ENCODE measurements at places on chromosomes 3 and 15.

DNA sequence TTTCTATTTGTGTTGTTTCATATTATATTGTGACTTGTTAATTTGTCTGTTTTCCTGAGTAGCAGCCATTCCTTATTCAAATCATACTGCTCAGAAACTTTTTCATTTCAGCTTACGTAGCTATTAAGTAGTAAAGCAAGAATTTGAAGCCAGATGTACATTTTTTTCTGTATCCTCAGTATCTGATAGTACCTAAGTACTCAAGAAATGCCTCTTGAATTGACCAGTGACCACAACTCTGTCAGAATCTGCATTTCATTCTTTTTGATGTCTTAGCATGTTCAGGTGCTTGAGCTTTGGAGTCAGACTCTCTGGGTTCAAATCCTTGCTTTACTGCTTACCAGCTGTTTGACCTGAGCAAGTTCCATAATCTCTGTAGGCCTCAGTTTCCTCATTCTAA, 30.6 kb downstream of the ZFAND6 start:
- DNase-seq = no peak

DNA sequence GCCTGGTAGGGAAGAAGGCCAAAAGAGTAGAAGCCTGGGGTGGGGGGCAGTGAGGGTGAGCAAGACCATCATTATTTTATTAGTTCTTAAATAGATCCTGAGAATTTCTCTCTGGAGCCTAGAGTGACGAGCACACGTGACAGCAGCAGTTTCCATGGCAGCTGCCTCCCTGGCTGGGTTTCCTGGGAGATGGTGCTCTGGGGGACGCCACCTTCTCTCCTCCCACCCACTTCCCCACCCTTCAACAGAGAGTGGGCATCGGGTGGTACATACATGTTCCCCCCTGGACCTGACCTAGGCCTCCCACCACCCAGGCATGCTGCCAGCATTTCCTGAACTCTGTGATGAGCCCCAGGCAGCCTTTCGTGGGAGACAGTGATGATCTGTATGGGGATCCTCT, 12.9 kb downstream of the CELF6 start:
- no peak for DNase-seq

DNA sequence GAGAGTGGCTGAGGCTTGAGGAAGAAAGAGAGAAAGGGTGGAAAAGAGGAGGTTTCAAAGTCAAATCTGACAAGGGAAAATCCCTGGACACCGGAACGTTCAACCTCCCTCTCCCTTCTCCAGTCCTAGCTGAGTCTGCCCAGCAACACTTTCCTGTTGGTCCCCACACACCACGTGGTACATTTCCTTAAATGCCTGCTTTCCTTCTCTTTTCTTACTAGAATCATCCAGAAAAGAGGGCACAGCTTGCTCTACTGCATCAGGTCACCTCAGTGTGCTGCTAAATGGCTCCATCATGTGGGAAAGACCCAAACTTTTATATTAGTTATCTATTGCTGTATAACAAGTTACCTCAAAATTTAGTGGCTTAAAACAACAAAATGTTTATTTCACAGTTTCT, 181.2 kb downstream of the NECTIN3 start:
- DNase-seq = no peak

- no peak for DNase-seq
Measured at GRCh38 chr3:98525494-98525893, 2.8 kb upstream of the CLDND1 start.

DNA sequence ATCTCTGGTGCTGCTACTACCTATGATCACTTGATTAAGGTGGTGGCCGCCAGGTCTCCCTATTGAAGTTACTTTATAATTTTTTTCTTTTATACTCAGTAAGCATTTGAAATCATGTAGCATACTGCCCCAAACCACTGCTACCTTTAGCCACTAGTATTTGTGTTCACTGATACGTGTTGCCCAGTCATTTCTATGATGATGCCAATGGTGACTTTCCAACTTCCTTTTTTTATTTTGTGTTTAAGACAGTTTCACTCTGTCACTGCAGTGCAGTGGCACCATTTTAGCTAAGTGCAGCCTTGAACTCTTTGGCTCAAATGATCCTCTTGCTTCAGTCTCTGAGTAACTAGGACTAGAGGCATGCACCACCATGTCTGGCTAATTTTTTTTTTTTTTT, 598.2 kb downstream of the NAALADL2 start:
- DNase-seq = no peak

DNA sequence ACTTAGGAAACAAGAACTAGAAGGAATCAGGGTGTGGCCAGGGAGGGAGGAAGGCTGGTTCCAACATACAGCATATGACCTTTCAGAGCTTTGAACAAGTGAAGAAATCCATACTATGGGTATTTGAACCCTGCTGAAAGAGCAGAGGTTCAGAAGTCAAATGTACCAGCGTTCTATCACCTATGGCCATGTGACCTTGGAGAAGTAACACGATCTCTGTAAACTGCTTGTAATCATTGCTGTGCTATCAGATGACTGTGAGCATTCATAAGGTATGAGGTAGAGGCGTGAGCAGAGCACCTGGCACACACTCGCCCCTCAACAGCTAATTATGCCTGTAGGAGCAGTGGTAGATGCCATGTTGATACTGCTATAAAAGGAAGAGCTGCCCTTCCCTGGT, 55.2 kb downstream of the KLHL6 start:
- no peak for DNase-seq

DNA sequence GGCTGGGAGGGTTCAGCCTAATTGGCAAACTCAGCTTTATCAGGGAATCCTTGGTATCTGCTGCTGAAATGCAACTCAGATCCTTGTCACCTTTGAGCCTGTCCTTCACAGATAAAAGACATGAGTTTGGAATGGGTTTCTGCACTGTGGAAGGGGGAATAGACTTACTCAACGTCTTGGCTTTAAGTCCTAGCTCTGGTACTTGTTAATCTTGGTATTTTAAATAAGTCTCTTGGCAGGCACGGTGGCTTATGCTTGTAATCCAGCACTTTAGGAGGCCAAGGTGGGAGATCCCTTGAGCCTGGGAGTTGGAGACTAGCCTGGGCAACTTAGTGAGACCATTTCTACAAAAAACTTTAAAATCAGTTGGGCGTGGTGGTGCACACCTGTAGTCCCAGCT, 55.1 kb upstream of the ATOSA start:
- DNase-seq = no peak

GRCh38 chr3:71919572-71919971, 134.6 kb upstream of the PROK2 start:
- no peak for DNase-seq

Measured in BE2C (cell line).